Activated CD4-positive, alpha-beta T cell treated with anti-CD3 and anti-CD28 coated beads, Interleukin-2, amount 50 U/mL, for 1 hour (primary cell): ENCODE measurements at places on chromosomes 3 and 15.

DNA sequence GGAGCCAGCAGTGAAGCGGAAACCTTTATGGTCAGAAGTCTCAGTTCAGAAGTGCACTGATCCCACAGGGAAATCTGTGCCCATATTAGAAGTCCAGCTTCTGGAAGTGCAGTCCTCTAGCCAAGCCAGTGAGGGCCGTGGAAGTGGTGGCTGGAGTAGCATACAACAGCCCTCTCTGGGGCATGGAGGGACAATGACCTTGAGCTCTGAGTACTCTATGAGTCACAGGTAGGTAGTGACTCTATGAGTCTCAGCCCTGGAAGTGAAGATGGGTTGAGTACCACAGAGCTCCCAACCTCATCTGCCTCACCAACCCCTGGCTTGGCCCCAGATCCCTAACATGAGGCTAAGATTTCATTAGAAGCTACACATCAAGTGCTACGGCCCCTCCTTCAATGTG is 205.9 kb upstream of the PPP2R3A start:
- DNase-seq = no peak

- peak; percentile 72 for DNase-seq
Observed at GRCh38 chr15:61834076-61834697, 226.1 kb downstream of the VPS13C start.

DNA sequence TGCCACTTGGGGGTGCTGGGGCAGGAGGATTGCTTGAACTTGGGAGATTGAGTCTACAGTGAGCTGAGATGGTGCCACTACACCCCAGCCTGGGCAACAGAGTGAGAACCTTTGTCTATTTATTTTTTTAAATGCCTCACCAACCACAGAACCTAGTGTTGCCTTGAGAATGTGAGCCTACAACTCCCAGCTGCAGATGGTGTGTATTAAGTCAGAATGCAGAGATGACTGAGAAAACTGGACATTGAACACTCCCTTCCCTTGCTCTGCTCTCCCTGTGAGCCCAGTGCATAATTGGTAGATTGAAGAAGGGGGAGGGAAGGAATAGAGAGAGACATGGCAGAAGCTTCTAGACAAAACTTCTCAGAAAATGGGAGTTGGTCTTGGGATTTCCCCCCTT is 53.5 kb downstream of the CCDC33 start:
- no peak for DNase-seq

DNA sequence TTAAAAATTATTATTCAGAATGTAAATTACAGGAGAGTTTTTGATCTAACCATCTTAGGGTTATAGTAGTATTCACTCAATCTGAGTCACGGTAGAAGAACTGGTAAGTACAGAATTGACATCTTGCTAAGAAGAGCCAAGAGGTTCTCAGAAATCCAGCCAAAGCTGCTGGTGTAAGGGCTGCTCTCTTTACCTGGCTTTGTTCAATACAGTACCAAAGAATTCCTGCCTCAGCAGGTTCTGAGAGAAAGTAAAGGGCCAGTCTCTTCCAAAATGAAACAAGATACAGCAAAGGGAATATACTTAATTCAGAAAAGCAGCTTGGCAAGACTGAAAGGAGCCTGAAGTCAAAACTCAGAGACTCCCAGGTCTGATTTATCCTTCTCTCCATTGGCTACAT is 193.1 kb downstream of the TNIK start:
- DNase-seq = no peak

DNA sequence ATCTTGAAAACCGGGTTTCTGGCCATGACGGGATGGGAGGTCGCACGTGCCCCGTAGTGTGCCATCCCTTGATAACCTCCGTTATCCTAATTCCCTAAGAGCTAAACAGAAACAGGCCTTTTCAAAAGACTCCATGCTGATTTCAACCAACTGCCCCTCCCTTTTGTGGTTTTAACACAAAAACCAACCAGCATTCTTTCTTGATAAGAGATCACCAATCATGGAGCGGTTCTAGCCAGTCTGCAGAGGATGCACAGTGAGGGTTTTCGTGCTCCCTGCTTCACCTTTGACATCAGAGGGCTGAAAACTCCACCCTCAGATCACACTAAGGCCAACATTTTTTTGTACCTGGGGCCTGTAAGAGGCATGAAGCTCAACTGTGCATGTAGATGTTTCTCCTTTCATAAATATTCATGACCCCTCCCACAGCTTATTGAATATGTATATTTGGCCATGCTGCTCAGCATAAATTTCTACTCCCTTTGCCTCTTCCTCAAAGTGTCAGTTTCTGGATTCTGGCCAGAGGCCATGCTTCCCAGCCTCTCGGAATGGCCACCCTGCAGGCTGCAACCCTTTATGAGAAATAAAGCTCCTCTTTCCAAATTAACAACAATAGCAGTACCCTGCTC is 41.3 kb downstream of the FAM3D start:
- DNase-seq = no peak

DNA sequence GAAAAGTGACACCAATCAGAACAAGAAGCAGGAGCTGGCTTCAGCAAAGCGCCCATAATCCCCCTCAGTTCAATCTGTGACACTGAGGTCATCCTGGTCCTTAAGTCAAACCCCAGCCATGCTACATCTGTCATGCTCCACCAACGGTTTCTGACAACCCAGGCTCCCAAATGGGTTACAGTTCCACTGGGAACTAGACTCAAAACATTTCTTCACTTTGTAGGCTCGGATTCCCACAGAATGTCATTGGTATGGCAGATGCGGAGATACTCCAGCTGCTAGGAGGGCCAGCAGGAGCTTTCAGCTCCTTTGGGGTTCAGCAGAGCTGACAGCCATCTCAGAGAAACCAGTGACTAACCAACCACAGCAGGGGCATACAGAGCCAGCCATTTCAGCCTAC is 48.9 kb downstream of the SUMF1 start:
- DNase-seq = no peak

DNA sequence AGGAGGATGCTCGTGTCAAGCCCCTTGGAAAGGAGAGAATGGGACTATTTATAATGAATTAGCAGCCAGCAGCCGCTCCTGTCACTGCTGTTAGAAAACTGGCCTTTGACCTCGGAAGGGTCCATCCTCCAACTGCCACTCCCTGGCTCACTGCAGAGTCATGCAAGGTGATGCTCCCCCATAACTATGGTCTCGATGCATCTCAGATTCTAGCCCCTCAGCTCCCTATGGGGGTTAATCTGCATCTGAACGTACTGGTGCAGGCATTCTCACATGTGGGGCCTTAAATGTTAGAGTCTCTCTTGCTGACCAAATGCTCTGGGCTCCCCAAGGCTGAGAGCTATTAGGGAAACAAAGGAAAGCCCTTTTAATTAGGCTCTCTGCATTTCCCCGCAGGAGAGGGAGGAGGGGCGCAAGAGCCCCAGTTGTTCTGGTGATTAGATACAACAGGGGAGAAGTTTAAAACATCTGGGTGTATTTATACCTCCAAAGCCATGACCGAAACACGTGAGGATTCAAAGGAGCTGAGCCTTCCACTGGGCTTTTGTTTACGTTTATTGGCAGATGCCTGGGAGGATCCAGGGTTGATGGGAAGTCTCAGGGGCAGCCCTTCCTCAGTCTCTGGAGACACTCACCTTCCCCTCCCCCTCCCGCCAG is 182.5 kb downstream of the OPA1 start:
- no peak for DNase-seq

GRCh38 chr3:124064050-124064449 is 72.1 kb upstream of the ROPN1 start:
- DNase-seq = no peak

DNA sequence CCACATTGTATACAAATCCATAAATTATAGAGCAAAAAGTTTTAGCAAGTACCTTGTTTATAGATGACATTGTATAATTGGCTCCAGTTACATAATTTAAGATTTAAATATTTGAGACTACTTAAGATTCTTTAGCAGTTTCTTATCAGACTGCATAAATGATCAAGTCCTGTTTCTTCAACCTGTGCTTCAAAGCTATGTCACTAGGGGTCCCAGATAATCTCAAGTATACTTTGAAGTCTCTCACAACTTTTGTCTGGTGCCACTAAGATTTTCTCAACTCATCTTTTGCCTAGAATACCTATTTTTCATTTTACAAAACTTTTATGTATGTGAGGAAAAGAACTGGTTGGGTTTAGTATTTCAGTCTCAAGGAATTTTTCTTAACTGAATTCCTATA is 205.5 kb downstream of the STAG1 start:
- DNase-seq = no peak

DNA sequence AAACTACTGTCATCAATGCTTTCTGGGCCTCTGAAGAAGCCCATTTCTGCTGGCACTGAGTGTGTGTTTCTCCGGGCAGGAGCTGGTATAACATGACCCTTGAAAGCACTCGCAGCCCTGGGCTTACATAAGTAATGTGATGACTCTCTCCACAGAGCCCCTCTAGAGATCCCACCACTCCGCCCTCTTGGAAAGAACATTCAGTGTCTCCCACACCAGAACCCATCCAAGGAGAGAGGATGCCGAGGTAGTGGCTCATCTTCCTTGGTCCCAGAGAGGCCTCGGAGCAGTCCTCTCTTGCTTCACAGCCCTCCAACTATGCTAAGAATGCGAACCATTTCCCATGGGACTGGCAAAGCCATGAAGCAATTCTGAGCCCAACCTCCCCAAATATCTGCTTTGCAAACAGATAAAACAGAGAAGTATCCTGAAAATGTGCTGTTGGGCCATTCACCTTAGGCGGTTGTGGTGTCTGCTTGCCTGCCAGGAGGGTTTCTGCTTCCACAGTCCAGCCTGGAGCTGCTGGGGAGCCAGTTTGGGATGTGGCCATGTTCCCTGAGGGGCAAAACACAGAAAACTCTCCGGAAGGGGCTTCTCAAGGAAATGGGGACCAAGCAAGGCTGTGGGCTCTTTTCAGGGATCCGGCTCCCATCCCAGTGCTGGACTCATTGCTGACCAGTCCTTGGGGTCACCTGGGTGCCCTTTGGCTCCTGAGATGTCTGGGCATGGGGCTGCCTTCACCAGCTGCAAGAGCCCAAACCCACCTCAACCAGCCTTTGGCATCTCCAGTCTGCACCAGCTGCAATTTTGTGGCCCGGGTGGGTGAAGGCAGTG is 47.3 kb downstream of the AMOTL2 start:
- DNase-seq = no peak

DNA sequence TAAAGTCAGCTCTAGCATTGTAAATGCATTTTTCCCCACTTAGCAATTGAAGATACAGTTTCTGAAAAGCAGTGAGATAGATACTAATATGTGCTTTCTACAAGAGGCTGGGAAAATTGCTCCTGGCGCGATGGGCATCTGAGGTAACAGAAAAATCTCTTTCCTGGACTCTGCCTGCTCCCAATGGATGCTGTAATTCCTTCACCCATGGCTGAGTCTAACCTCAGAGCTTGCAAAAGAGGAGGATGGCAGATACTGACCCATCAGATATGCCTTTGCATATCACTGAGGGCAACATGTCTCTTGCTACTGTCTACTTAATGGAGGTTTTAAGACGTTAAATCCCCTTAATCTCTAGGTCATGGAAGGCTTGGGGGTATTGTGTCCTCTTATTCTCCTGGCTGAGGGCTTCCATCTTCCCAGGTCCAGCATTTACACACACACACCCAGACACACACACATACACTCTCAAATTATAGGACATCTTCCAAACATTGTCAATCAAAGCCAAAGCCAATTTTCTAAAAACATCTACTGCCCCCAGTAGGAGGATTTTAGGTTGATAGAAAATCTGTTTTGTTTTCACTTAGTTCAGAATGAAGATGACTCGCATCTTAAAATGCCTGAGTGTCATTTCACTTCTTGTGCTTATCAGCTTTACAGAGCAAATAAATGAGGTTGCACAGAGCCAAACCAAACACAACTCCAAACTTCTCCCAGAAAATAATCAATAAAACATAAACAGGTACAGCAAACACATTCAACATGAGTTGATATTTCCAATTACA is 2.4 kb downstream of the TRPM1 start:
- DNase-seq = no peak

GRCh38 chr15:68768321-68768720 is 52.4 kb downstream of the ANP32A start:
- DNase-seq = no peak

GRCh38 chr3:128550471-128551126 is 57.6 kb upstream of the GATA2 start:
- no peak for DNase-seq

- DNase-seq = no peak
Observed at GRCh38 chr3:120244834-120245225, 40.2 kb downstream of the GPR156 start.

GRCh38 chr15:80990955-80991354 is 1.3 kb upstream of the MESD start:
- no peak for DNase-seq

DNA sequence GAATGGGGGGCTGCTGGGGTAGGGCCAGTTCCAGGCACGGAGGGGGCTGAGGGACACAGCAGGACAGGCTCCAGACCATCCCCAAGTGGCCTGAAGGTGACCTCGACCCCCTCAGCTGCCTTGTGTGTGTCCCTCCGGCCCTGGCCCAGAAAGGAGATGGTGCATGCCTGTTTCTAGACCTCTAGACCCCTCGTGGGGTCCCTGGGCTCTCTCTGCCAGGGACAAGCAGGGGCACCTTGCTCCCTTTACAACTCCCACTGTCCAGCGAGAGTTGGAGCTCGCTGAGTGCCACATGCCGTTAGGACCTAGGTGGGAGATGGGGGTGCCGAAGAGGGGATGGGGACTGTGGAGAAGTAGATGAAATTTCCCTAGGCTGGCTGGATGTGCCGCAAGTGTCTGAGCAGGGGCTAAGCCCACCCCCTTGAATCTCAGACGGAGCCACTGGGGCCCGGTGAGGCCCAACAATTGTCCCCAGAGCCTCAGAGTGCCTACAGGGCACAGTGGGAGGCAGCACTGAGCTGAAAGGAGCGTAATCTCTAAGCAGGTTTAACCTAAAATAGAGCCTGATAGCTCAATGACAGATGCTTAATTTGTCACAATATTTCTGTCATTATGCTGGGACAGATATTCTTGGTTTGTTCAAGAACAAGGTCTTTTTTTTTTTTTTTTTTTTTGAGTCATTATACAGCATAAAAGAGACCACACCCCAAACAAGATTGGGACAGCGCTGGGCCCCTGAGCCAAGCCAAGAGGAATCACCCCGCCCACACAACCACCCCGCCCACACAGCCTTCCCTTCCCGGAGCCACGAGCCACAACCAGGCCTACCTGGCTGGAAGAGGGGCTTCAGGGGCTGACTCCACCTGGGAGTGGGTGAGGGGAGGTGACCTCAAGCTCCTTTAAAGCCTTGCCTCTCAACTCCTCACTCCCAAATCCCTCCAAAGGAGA is 23.6 kb upstream of the KLF13 start:
- no peak for DNase-seq

- DNase-seq = no peak
Observed at GRCh38 chr3:146142757-146143156, 18.2 kb downstream of the PLOD2 start.

DNA sequence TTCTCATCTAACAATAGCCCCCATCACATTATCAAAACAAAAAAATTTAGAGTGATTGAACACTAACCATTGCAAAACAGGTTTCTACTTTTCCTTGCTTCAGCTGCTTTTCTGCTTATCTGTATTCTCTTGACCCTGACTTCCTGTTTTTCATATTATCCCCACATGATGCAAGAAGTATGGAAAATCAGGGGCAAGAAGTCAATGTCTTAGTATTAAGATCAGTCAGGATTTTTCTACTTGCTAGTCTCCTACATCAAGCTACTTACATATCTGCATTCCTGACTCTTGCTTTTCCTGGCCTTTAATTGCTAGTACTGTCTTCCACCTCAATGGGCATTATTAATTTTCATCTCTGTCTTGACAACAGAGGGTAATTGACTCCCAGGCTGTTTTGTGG is 300.2 kb downstream of the OTOL1 start:
- DNase-seq = no peak

- no peak for DNase-seq
Observed at GRCh38 chr3:122024800-122025199, 2.8 kb upstream of the ILDR1 start.
